Activated CD8-positive, alpha-beta memory T cell treated with anti-CD3 and anti-CD28 coated beads for 4 hours (primary cell): ENCODE measurements at places on chromosomes 3 and 15.

DNA sequence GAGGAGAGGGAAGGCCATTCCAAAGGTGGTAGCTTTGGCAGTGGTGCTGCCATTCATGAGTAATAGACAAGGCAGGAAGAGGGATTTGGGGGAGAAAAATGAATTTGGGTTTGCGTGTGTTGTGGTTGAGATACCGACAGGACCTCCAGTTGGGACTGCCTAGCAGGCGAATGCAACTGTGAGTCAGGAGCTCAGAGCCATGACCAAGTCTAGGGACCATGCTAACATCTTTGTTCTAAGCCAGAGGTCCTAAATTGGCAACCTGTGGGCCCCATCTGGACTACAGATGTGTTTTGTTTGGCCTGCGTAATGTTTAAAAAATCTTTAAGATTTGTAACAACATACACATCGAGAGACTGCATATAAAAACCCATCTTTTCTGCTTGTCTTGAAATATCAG is 61.6 kb downstream of the SAMMSON start:
- no peak for DNase-seq

GRCh38 chr3:55868347-55868746 is 381.2 kb upstream of the WNT5A start:
- DNase-seq: no peak

GRCh38 chr3:159902546-159903314 is 85.9 kb upstream of the IL12A start:
- no peak for DNase-seq

GRCh38 chr3:135633078-135633477 is 332.4 kb upstream of the PPP2R3A start:
- no peak for DNase-seq

- no peak for DNase-seq
Measured at GRCh38 chr3:20462723-20463122, 276.7 kb upstream of the SGO1 start.

GRCh38 chr15:65873256-65873655 is 4.0 kb downstream of the RAB11A start:
- DNase-seq: no peak
